ENCODE measurements at places on chromosomes 5 and 9.

DNA sequence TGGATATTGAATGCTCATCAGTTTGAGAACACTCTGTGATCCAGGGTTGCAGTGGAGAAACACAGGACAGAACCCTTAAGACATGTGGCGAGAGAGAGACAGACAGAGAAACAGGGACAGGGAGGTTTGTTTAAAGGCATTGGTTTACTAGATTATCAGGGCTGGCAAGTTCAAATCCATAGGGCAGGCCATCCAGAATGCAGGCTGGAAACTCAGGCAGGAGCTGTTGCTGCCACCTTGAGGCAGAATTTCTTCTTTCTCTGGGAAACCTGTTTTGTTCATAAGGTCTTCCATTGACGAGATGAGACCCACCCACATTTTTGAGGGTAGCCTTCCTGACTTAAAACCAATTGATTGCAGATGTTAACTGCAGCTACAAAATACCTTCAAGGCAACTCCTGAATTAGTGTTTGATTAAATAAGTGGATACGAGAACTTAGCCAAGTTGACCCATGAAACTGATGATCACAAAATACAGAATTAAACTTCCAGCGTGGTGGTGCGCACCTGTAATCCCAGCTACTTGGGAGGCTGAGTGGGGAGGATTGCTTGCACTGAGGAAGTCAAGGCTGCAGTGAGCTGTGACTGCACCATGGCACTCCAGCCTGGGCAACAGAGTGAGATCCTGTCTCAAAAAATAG lies 55.9 kb downstream of the NSUN2 start:
- DNase-seq: peak; percentile 39

DNA sequence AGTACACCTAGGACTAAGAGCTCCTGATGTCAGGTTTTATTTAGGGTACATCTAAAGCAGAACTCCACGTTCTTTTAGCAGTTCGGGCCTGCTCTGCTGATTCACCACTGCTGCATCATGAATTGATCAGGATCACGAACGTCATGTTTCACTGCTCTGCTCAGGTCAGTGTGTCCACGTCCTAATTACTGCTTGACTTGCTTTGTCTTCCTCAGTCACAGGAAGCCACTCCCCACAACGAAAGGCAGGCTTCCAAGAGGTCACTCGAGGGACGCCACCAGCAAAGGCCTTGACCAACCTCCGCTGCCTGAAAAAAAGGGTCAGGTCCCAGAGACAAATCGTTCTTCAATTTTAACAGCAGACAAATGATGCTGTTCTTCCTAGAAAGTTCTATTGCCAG lies 40.3 kb downstream of the CTNND2 start:
- no peak for DNase-seq

GRCh38 chr5:84036842-84037241 lies 316.2 kb upstream of the HAPLN1 start:
- DNase-seq: no peak

GRCh38 chr5:42570966-42571960 lies 148.0 kb downstream of the GHR start:
- no peak for DNase-seq

DNA sequence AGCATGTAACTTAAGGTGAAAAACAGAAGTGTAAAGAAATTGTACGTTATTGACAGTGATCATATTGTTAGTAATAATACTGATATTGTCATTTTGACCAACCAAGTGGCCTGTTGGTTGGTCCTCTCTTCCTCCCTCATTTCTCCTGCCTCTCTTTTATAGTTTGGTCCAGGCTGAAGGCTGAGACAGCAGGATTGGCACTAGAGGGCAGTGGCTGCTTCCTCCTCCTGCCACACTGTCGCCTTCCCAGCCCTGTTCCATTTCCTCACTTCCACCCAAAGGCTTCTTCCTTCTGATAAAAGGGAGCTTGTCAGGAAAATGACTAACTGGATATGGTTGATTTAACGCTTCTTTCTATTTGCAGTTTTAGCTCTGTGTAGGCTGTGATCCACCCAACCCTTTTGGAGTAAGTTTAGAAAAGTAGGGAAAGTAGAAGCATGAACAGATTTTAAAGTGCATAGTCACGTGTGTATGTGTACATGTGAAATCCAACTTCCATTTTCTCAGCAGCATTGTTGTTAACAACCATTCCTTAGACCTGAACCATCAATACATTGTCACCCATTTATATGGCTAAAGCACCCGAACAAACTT lies 35.6 kb downstream of the PTCD2 start:
- DNase-seq: no peak

- no peak for DNase-seq
Measured at GRCh38 chr9:81526587-81526986, 162.8 kb downstream of the TLE1 start.

DNA sequence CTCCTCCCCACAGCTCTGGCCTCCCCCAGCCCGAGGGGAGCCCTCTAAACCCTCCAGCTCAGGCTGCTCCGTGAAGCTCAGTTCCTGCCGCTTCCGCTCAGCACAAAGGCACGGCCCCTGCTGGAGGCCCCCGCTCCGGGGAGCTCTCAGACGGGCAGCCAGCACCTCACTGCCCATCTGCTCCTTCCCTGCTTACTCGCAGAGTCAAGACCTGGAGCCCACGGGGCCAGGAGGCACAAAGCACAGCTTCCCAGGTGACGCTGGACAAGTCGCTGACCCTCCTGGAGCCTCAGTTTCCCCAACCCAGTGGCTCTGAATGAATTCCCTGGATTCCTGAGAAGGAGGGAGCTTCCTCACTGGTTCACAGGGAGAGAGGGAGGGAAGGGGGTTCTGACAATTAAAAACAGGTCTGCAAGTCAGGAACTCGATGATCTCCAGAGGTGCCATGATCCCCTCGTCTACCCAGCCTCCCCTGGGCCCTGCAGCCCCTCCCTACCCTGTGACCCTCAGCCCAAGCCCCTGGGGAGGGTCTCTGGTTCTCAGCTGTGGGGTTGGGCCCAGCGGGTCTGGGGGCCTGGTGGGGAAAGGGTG lies 36.2 kb downstream of the VAV2 start:
- DNase-seq: peak; percentile 8
